ENCODE measurements at places on chromosomes 5 and 9.

DNA sequence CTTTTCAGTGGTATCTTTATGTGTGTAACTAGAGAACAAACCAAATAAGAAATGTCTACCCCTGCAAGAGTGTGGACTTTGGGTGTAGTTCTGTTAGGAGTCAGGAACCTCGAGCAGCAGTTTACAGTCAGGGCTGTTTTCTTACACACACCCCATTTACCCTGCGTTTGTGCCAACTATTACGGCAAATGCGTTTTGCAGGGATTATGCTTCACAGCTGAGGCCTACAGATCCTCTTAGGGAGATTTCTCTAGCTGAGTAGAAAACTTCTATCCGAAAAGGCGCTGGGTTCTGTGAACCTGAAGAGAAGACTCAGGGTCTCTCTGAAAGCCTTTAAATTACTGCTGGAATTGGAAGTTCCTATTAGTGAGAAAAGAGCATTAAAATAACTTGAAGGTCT is 51.4 kb downstream of the ACER2 start:
- no peak for DNase-seq

DNA sequence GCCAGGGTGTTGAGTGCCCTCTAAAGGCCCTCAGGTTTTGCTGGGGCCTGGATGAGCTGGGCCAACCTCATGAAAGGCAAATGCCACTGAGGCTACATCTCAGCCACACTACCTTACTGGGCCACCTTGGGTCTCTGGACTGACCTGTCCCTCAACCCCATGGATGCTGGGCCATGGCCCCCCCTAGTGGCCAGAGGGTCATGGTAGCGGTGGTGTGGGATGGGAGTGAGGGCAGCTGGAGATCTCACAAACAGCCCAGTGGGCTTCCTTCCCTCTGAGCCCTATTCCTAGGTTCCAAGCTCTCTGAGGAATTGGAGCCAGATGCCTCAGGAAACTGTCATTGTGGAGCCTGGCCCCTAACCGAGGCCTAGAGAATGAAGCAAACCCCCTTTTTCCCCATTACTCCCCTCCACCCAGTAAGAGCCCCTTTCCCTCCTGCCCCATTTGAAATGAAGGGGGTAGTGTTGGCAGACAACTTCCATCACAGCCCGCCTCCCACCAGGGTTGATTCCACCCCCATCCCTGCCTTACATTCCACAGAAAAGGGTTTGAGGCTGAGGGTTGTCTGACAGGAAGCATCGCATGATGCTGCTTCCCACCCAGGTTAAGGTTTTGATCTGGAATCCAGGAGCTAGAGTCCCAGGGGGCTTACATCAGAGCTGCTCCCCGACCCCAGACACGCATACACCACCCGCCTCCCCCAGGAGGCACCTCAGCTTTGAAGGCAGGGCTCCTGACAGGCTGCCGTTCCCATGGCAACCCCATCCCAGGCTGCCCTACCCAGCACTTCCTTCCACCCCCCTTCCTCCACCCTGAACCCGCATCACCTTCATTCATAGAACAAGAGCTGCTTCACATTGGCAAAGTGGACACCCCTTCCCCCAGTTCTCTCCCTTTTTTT is 63.9 kb downstream of the PCDH1 start:
- peak; percentile 56 for DNase-seq

DNA sequence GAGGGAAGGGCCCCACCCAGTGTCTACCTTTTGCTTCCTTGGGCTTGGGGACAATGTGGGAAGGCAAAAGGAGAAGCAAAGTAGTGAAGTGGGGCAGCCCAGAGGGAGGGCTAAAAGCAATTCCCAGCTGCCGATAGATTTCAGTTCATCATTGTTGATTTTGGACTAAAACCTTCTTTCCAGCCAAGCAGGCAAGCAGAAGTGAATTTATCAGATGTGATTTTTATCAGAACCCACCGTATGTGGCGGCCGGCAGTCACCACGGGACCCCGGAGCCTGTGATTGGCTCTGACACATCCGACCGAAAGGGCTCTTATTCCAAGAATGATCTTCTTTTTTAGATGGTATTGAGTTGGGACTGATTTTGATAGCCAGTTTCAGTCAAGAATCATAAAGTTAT is 559.9 kb downstream of the PSAT1 start:
- no peak for DNase-seq

DNA sequence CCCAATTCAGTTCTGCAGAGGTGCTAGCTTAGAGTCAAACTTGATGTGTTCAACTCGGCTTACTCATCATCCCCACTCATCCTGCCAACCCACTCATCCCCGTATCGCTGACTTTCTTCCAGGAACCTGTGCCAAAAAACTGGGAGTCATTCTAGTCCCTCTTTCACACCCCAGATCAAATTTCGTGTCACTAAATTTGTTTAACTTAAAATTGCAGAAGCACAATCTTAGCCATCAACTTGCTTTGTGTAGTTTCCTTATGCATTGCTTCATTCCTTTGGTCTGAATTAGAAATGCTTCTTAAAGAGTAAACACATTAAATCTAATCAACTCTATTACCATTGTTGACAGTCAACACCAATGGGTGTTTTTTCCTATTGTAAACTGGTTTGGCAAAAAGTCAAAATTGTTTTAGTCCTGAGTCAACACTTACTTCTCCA is 162.4 kb downstream of the TTC39B start:
- no peak for DNase-seq
